SHP77 (cell line): ENCODE measurements at places on chromosomes 3 and 15.

DNA sequence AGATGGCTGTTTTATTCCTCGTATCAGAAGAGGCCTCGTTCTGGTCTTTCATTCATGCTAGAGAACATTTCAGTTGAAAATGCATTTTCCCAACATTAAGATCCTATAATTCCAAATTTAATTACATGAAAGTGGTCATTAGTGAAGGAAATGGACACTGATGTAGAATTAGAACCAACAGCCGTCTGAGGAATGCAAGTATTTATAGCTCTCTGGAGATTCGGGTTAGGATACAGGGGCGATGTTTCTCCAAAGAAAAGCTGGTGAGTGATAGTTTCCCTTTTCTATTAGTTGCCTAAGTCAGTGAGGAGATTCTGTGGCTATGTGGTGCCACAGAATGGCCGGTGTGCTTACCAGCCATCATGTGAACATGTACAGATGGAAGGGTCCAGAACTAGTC is 109.0 kb upstream of the IL12A start:
- no peak for DNase-seq

- peak; percentile 83 for DNase-seq
Measured at GRCh38 chr3:17730318-17730967, 12.0 kb downstream of the TBC1D5 start.

DNA sequence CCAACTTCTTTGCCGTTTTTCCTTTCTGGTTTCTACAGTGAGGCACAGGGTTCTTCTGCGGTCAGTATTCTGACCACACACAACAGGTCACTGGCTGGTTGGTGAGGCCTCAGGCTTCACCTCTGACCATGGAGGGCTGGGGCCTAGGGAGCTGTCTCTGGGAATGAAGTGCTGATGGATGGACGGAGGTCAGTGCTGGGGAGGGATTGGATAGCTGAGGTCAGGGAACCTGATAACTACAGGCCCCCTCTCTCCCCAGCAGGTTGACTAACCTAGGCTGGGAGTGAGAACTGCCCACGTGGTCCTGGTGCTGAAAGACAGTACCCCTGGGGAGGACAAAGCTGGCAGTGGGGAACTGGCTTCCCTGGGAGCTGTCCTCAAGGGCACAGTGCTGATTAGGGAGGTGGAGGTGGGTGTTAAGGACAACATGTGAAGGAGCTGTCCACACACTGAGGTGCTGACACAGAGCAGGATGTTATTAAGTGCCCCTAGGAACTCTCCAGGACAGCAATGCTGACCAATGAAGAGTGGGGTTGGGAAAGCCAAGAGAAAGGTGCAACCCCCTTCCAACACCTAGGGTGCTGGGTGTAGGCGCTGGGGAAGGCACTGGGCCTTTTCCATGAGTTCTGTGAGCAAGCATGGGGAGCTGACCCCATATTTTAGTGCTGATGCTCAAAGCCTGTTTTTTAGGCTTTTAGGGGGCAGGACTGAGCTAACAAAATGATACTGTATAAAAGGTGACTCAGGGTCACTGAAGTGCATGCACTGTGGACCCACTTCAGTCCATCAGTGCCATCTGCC is 45.2 kb downstream of the ATP2B2 start:
- DNase-seq, result no peak

DNA sequence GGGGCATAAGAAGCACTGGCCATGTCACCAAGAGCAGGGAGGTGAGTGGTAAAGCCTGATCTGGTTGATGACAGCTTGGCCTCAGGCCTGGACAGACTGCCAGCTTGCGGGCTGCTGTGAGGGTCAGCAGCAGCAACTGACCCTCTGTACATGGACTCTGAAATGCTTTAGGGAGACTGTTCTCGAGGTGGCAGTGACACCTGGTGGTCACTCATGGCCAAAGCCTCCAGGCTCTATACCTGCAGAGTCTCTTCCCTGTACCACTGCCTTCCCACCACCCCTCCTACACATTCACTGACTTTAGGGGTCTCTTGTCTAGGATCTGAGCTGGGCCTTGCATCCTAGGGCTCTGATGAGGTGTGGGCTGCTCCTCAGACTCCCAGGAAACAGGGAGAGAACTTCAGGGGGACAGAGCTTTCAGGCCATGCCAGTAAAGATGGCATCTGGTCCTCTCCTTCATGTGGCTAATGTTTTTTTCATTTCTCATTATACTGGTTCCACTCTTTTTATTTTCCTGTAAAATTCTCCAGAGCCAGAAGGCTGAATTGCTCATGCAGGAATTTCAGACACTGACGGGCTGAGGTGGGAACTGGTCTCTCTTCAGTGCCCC is 17.2 kb upstream of the TIMP4 start:
- DNase-seq, result no peak

DNA sequence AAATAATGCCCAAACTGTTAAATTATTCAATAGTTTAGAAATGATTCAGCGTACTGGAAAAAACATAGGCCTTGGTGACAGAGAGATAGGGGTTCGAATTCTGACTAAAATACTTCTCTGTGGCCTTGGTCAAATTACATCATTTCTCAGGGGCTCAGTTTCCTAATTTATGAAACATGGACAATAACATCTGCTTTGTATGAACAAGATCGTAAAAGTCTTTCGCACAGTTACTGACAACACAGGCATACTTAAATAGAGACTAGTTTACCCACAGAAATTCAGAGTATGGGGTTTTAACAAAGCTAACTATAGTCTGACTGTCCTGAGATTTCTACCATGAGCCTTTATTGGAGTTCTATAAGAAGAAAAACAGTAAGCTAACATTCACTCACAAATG is 440.4 kb downstream of the FHIT start:
- no peak for DNase-seq

DNA sequence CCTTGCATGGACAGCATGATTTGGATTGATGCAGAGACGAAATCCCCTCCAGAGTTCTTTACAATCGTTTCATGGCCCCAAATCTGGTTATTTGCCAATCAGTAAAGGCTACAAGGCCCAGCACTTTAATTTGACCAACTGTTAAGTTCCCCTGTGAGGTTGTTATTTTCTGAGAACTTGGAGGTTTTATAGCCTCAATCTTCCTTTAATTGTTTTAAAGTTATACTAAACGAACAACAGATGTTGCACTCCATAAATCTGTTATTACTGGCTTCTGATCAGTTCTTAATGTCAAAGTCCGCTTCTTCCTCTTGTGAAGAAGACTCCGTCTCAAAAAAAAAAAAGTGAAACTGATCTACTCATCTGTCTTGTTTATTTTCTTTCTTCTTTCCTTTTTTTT is 30.8 kb downstream of the LARP6 start:
- no peak for DNase-seq

- no peak for DNase-seq
Measured at GRCh38 chr15:83610132-83610531, 43.8 kb upstream of the ADAMTSL3 start.
